ENCODE measurements at places on chromosomes 1 and 21. TPM values are rescaled to one million over a fixed set of nuclear protein-coding genes. Genes with fewer than 3 reads are reported as not detected.
A peak's percentile ranks its signal among the peaks of the same experiment; 100 is the strongest.

DNA sequence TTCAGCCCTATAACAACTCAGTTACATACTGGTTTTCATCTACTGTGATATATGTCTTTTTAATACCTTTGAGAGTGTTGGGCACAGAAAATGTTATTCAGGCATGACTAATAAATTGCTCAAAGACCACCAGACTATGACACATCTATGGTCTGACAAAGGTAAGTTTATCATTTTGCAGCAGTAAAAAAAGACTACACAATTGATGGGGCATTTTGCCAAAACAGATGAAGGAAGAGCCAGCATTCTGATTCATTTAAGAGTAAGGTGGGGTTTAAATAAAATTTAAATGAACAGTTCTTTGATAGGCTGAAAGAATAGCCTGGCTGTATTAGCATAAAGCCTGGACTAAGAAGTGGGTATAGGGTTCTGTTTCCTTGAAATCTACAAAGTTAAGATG lies 8.8 kb upstream of the RNPC3 start:
- H3K27me3 ChIP-seq, result no peaks in the 10 kb centered on the region
- DNase-seq, result no peak
- no peaks in the 10 kb centered on the region for H3K4me1 ChIP-seq
- no peak overlapping the region for H3K4me3 ChIP-seq
- no peak overlapping the region for H3K27ac ChIP-seq

GRCh38 chr1:181312946-181313345 lies 170.4 kb upstream of the CACNA1E start:
- H3K27me3 ChIP-seq, result no peaks in the 10 kb centered on the region
- no peak overlapping the region for H3K27ac ChIP-seq
- peaks cover under 1% of the 10 kb centered on the region for H3K4me1 ChIP-seq
- H3K4me3 ChIP-seq, result no peak overlapping the region
- no peak for DNase-seq
- no peaks in the 10 kb centered on the region for H3K36me3 ChIP-seq

ADAMTSL4 gene
- 10.0 TPM for total RNA-seq

GRCh38 chr1:209405183-209405814 lies 178.2 kb upstream of the CAMK1G start:
- H3K4me1 ChIP-seq, result no peaks in the 10 kb centered on the region
- no peaks in the 10 kb centered on the region for H3K36me3 ChIP-seq
- no peak overlapping the region for H3K4me3 ChIP-seq
- no peak overlapping the region for H3K27ac ChIP-seq
- H3K27me3 ChIP-seq, result no peaks in the 10 kb centered on the region

DNA sequence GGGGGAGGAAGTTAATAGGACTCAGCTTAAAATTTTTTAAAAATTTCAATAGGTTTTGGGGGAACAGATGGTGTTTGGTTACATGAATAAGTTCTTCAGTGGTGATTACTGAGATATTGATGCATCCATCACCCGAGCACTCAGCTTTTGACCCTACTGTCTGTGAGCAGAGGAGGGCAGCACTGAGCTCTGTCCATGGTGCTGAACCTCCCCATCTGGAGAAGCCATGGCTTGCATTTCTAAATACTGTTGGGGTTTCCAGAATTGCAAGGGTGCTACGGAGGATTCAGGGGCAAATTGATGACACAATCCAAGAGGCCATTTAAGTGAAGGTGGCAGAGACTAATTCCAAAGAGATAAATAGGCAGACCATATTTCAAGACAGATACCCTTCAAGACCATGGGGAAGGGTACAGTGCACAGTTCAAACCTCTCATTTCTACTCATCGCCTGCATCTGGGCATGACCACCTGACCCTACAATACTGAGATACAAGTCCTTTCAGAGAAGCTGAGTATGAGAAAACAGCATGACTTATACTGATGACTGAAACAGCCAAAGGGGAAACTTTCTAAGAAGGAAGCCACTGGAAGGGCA lies 17.2 kb downstream of the SYT2 start:
- H3K36me3 ChIP-seq, result no peaks in the 10 kb centered on the region
- DNase-seq, result peak; percentile 81
- H3K4me3 ChIP-seq, result no peak overlapping the region
- no peaks in the 10 kb centered on the region for H3K27me3 ChIP-seq
- no peaks in the 10 kb centered on the region for H3K4me1 ChIP-seq
- H3K27ac ChIP-seq, result no peak overlapping the region

DNA sequence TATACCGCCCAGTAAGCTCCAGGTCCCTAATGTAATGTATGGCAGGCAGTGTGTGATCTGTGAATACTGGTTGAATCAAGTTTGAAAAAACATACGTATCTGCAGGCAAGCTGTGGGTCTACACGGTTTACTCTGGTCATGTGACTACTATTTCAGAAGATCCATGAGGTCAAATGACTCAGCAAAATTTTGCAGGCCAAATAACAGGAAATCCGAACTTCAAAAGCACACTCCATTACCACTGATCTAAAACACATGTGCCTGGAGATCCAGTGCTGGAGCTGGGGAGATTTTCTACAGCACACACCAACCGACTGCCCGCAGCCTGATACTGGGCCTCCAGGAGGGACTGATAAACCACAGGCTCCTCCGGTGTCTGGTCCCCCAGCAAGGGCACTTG lies 64.5 kb upstream of the SLC44A3 start:
- H3K27me3 ChIP-seq, result no peaks in the 10 kb centered on the region
- peaks cover 38% of the 10 kb centered on the region for H3K4me1 ChIP-seq
- DNase-seq, result peak; percentile 42

DNA sequence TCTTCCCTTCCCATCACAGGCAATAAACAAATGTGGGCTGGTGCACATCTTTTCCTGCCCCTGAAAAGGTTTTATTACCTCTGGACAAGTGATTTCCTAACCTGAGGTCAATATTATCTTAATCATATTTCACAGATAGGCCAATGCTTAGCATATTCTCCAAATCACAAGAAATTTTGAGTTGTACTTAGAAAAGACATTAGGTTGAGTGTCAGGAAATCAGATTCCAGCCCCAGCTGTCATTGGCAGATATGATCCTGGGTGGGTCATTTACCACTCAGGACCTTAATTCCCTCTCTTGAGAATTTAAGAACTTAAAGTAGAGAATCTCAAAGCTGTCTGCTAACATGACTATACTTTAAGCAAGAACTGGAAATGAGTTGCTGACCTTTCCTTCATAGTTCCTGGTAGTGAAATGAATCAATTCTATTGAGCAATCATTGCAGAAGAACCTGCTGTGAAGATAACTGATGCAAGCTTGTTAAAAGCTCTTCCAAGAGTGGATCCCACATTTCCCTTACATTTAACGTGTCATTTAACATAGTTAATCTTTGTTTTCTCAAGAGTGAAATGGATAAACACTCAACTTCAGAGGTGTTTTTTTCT lies 46.4 kb upstream of the CR2 start:
- no peak overlapping the region for H3K4me3 ChIP-seq
- H3K27ac ChIP-seq, result no peak overlapping the region
- no peak for DNase-seq
- H3K36me3 ChIP-seq, result no peaks in the 10 kb centered on the region
- H3K27me3 ChIP-seq, result no peaks in the 10 kb centered on the region
- H3K4me1 ChIP-seq, result no peaks in the 10 kb centered on the region

DNA sequence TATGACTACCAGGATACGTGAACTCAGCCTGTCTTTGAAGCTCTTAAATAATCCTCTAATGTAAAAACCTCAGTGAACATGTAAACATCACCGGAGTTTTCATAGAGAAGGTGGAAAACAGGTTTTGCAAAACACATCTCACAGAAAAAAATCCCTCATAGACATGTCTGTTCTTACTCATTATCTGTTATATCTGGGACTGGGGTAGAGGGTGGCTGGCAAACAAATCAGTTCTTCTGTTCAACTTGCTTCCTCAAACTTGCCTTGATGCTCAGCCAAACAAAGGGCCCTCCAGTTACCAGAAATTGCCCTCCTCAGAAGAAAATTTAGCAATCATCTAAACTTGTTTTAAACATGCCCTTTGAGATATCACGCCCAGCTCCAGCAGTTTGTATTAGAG lies 66.1 kb upstream of the CXADR start:
- no peak for DNase-seq
- H3K27ac ChIP-seq, result no peak overlapping the region
- H3K36me3 ChIP-seq, result no peaks in the 10 kb centered on the region
- H3K27me3 ChIP-seq, result no peaks in the 10 kb centered on the region
- H3K4me3 ChIP-seq, result no peak overlapping the region

- DNase-seq, result no peak
- no peak overlapping the region for H3K27ac ChIP-seq
- no peaks in the 10 kb centered on the region for H3K27me3 ChIP-seq
- no peak overlapping the region for H3K4me3 ChIP-seq
- no peaks in the 10 kb centered on the region for H3K36me3 ChIP-seq
These were observed 69.4 kb downstream of the NID1 start for GRCh38 chr1:235995511-235995910.

GRCh38 chr21:38756746-38757145 lies 49.0 kb upstream of the ETS2 start:
- H3K36me3 ChIP-seq, result no peaks in the 10 kb centered on the region
- H3K4me1 ChIP-seq, result peaks cover 40% of the 10 kb centered on the region
- H3K27me3 ChIP-seq, result no peaks in the 10 kb centered on the region
- DNase-seq, result no peak

ETV3 gene
- total RNA-seq, result 29.1 TPM

DNA sequence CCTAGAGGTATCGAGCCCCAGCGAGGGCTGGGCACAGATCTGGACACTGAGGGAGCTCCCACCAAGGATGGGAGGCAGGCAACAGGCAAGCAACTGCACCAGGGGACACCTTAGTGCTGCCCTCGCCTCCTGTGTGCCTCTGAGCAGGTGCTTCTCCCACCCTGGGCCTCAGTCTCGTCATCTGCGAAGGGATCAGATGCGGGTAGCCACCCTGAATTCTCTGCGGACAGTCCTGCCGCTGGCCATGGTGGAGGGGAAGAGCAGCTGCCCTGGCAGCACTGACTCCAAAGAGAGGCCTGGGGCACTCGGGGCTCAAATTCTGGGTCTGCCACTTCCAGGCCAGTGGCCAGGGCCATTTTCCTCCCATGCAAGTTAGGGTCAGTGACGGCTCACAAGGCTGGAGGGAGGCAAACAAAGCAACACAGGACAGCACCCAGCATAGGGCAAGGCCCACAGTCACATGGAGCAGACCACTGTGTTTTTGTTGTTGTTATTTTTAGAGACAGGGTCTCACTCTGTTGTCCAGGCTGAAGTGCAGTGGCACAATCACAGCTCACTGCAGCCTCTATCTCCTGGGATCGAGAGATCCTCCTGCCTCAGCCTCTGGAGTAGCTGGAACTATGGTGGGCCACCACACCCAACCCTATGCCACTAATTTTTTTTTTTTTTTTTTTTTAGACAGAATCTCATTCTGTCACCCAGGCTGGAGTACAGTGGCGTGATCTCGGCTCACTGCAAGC lies 7.1 kb upstream of the SDC3 start:
- H3K27ac ChIP-seq, result no peak overlapping the region
- no peak overlapping the region for H3K4me3 ChIP-seq
- H3K36me3 ChIP-seq, result no peaks in the 10 kb centered on the region

CHD5 gene
- total RNA-seq, result 42.1 TPM

DNA sequence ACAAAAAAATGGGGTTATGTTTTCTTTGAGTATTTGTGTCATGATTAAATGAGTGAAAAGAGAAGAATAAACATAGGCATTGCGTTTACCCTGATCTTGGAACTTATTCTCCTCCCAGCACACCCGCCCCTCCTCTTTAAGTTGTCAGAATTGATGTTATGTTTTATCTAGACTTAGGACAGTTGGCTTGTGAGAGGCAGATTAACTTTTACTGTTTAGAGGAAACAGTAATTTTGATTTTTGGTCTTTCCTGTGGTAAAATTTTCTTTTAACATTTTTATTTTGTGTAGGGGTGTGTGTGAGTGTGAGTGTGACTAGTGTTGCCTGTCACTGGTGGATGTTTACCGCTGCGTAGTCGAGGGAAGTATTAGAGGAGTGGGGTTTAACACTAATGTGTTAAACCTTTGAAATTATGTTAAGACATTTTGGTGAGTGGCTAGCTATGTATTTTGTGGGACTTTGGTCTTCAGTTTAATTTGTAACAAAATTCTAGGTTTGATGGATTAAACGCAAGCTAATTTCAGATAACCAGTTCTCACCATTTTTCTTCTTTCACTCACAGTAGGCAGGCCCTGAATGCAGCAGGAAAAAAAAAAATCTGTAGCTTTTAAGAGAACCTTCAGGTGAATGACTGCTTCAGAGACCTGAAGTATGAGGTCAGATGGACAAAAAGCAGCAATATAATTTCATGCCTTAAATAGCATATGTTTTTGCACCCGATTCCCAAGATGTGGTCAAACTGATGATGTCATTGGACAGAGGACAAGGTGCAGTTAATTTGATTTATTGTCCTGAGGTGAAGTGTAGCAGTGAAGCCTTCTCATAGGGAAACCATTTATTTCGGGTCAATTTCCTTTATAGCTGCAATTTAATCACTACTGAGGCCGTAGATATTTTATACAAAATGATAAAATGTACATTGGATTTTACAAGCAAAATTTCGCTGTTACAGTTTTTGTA lies 2.7 kb downstream of the POU2F1 start:
- no peak overlapping the region for H3K4me3 ChIP-seq
- H3K27me3 ChIP-seq, result no peaks in the 10 kb centered on the region
- H3K4me1 ChIP-seq, result peaks cover 18% of the 10 kb centered on the region
- H3K27ac ChIP-seq, result no peak overlapping the region
- no peaks in the 10 kb centered on the region for H3K36me3 ChIP-seq
- DNase-seq, result no peak

KRTAP13-2 gene
- total RNA-seq, result not detected

PTPRC gene
- total RNA-seq, result 5.1 TPM

Data from testis (tissue), 5 donors.